Spleen (tissue), 13 donors: ENCODE measurements at places on chromosomes 6 and 20.

- DNase-seq, result no peak
These were observed 54.9 kb downstream of the PLAGL1 start for GRCh38 chr6:143952947-143953701.

DNA sequence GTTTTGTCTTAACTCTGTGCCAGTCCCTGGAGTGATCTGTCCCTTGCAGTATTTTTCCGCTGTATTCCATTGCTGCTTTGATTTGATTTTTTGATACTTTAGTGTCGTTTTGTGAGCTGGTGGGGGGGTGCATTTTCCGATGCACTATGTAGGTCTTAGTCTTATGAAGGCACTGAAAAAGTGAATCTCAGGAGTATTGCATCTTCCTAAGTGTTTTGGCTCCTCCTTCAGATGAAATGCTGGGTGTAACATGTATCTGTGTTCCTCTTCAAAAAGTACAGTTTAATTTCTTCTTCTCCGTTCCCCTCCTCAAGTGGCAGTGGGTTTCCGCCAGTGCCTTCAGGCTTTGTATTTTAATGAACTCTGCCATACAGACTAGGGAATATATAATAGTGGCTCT, 580.7 kb upstream of the GJE1 start:
- no peak for DNase-seq

DNA sequence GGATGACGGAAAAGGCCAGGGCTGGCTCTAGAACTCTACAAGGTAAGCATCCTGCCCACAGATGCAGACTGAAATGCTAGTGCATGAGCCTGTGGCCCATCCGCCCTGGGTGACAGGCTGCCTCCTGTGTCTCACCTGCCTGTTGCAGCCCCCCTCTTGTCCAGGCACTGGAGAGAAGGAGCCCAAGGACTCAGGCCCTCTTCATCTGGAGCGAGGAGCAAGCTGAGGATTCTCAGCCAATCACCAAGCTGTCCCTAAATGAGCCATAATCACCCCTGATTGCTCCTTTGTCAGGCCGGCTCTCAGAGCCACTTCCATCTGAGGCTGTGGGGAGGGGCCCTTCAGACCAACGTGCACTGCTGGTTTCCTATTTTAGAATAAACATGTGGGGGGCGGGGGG, 10.0 kb upstream of the SLC32A1 start:
- DNase-seq, result no peak

GRCh38 chr20:44080646-44081267, 106.2 kb downstream of the JPH2 start:
- DNase-seq, result no peak

DNA sequence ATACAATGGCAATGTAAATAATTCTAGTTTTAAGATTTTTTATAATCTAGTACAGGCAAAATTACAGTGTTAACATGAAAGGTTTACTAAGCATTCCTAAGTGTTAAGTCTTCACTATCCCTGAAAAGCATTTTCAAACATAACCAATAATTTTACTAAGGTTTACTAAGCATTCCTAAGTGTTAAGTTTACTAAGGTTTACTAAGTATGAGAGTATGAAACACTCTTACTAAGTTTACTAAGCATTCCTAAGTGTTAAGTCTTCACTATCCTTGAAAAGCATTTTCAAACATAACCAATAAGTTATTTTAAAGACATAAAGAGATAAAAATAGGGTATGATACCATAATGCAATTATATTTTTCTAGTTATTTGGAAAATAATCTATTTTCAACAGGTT, 82.6 kb downstream of the PRSS35 start:
- DNase-seq, result no peak

GRCh38 chr6:156804402-156804801, 27.2 kb downstream of the ARID1B start:
- DNase-seq, result no peak
